ENCODE measurements at places on chromosomes 5 and 9.
A peak's percentile ranks its signal among the peaks of the same experiment; 100 is the strongest.

DNA sequence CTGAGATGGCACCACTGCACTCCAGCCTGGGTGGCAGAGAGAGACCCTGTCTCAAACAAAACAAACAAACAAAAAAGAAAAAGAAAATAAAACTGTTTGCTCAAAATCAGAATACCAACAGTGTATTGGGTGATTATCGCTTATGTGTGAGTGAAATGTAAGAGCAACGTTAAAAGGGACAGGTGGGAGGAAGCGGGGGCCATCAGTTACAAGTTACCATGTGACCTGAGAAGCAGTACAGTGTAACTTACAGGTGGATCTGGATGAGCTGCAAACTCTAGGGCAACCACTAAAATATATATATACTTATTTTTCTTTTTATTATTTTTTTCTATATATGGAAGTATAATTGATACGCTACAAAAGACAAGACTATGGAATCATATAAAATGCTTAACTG, 93.4 kb downstream of the KCNT1 start:
- DNase-seq = no peak

DNA sequence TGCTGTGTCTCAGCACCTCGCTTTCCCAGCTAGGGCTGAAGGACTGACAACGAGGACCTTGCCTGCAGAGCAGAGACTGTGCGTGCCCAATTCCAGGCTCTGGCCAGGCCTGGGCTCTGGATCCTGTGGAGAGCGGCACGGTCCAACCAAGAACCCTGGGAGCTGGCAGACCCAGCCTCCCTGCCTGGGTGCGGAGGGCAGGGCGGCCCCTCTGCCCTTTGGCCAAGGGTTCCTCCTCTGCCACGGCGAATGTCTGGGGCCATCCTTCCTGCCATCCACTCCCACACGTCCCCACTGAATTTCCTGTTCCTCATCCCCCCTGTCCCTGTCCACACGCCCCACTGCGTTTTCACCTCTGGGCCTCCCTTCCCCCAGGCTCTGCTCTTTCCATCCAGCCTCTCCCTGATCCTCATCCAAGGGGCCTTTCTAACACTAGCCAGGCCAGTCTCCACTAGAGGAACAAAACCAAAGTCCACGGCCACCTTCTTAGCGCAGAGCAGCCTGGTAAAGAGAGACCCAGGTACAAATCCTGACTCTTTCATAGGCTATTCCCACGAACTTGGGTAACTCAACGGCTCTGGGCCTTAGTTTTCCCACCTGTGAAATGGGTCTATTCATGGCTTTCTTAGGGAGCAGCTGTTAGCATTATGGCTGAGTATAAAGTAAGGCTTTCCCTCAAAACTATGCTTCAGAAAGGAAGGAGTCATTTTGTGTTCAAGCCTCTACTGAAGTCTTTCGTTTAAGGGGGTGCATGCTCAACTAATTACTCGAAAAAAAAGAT, 95.5 kb upstream of the PHYKPL start:
- no peak for DNase-seq

- DNase-seq = no peak
Measured at GRCh38 chr5:177132136-177133095, 1.2 kb upstream of the NSD1 start.

GRCh38 chr5:137712139-137712667, 23.7 kb downstream of the KLHL3 start:
- no peak for DNase-seq

DNA sequence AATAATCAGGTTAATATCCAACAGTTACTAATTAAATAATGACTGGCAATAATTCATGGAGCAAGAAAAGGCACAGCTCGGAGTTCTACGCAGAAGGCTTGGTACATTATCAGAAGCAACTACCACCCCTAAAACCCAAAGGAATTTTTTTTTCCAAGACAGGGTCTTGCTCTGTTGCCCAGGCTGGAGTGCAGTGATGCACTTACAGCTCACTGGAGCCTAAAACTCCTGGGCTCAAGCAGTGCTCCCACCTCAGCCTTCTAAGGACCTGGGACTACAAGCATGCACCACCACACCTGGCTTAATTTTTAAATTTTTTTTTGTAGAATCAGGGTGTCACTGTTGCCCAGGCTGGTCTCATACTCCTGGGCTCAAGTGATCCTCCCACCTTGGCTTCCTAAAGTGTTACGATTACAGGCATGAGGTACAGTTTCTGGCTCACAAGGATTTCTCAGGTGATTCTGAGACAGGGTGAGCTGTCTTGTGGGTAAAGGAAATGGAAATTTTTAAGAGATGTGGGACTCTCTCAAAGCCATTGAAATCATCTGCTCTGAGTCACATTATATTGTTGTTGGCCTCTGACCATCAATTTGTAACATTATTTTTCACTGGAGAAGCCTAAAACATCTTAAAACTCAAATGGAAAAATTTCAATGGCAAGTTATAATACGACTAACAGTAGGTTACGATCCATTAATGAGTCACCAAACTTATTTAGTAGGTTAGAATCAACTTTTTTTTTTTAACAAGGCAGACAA, 19.7 kb upstream of the HSDL2 start:
- no peak for DNase-seq

DNA sequence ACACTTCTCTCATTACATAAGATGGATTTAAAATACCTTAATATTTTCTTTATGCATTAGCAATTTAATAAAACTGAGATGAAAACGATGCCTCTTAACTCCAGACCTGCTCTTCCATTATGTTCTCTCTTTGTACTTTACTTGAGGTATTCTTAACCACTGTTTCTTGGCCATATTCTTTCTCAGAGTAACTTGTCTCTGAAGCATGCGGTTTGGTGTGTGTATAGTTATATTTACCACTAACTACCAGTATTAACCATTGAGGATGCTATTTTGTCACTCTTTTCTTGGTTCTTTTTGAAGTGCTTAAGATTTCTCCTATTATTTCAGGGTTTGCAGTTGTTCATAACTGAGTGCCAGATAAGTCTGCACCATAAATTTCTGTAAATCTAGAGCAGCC, 17.9 kb downstream of the TMEM167A start:
- DNase-seq = no peak

GRCh38 chr5:96870094-96871026, 5.9 kb upstream of the ERAP2 start:
- DNase-seq = no peak

- no peak for DNase-seq
Measured at GRCh38 chr5:75363111-75363510, 26.1 kb downstream of the HMGCR start.

- no peak for DNase-seq
Measured at GRCh38 chr9:130845901-130846481, 10.9 kb downstream of the ABL1 start.

DNA sequence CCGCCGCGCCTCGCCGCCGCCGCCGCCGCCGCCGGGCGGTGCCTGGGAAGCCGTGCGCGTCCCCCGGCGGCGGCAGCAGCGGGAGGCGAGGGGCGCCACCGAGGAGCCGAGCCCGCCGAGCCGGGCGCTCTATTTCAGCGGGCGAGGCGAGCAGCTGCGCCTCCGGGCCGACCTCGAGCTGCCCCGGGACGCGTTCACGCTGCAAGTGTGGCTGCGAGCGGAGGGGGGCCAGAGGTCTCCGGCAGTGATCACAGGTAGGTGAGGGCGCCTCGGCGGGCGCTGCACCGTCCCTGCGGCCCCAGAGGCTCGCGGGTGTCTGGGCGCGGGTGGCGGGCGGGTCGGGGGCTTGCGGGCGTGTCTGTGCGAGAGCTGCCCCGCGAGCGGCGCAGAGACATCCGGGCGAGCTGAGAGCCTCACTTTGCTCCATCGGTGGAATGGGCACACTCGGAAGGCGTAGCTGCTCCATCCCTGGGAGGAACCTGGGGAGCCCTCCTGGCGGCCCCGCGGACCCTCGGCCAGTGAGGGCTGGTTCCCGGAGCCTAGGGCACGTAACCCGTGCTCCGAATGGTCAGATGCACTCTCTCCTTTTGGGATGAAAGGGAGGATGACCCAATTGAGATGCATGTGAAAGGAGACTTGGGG, 864 bp downstream of the PAPPA start:
- DNase-seq = no peak

DNA sequence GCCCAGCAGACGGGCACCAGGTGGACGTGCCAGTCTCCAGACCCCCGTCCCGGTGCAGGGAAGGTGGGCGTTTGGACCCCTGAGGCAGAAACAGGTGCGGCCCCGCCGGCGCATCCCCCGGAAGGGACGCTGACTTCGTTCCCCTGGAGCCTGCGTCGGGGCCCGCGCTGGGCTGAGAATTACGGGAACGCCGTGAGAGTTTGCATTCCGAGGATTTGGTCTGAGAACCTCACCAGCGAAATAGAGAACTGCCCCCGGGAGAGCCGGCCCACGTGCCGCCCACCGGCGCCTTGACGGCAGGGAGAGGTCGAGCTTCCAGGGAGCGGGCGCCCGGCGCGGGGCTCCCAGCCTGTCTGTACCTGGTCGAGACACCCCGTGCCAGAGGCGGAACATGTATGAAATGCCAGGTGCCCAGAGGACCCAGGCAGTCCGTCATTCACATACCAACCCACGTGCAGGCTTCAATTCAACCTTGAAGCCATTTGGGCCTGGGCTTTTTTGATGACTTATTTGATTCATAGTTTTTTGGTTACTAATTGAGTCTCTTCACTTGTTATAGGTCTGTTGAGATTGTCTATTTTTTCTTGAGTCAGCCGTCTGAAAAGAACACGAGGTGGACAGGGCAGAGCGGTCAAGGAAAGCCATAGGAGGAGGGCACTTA, 877 bp upstream of the CAMSAP1 start:
- no peak for DNase-seq

- no peak for DNase-seq
Measured at GRCh38 chr5:168312606-168313295, 21.3 kb downstream of the WWC1 start.

DNA sequence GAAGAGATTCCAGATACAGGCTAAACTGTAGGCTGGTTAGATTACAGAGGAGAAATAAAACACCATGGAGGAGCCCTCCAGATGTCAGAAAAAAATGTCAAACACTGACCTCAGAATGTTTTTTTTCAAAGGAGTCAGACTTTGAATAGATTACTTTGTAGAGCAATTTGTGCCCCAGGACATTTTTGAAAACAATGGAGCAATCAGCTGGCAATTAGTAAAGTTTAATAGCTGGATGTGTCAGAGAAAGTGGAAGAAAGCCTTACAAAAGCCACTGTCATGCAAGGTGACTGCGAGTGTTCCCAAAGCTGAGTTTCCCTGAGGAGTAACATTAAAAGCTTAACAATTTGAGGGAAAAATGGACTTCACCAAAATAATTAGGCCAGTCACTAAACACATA, 417.8 kb upstream of the CTNND2 start:
- DNase-seq = no peak

DNA sequence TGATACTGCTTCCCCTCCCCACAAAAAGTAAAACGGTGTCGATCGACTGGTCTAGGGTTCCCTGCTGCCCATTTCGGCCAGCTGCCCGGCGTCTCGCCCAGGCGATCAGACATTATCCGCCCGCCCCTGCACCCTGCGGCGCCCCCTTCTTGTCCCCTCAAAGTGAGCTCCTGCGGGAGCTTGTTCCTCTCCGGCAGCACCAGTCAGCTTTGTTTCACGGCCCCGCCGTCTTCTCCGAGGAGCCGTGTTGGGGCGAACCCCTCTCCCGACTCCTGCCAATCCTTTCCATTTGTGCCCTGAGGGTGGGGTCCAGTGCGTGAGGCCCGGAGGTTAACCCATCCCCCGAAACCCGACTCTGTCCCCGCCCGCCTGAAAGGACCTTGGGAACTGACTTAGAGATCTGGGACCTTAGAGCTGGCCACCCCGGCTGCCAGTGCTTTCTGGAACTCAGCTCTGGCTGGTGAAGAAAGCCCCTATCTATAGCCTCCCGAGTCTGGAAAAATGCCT, 518 bp downstream of the UBE2B start:
- DNase-seq = peak; percentile 66

DNA sequence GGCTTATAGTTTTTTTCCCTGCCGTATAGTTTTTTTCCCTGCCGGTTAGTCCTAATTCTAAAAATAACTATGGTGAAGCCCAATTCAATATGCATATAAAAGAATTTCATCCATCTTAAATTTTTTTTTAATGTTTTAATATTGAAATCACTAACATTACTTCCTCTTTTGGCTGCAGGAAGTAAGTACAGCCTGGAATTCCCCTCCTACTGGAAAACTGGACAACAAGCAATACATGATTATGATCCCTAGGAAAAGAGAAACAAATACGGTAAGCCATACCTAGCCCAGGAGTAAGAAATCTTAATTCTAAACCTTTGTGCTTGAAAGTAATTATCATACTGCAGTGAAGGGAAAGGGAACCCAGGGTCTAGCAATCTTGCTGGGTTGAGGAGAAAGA, 119.0 kb downstream of the NR3C1 start:
- DNase-seq = no peak

DNA sequence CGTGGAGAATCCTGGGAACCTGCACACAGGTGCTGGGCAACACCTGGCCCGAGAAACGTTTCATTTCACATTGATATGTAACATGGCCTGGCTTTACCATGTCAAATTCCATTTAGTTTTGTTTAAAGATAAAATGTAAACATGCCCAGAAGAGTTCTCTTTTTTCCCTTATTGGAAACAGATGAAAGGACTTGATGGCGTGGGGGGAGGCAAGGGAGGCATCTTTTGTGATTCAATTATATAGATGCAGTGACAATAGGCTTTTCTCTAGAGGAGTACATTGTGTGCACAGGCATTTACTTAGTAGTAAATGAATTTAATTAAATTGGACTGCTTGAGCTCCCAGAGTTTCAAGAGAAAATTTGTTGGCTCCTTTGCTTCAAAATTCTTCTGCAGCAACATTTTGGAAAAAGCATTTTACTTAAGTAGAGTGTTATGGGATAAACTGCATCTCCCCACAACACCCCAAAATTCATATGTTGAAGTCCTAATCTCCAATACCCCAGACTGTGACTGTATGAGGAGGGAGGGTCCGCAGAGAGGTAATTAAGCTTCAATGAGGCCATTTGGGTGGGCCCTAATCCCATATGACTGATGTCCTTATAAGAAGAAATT, 254.3 kb upstream of the NFIL3 start:
- DNase-seq = no peak

GRCh38 chr9:14315875-14316601, 2.1 kb upstream of the NFIB start:
- DNase-seq = no peak

- DNase-seq = no peak
Measured at GRCh38 chr5:36066540-36067210, at the start of gene UGT3A2. TSS of gene UGT3A2 (minus strand) at chr5:36066882. CDS start at chr5:36066789, 93 bp downstream.

GRCh38 chr9:134502809-134503211, 138.8 kb upstream of the COL5A1 start:
- no peak for DNase-seq

DNA sequence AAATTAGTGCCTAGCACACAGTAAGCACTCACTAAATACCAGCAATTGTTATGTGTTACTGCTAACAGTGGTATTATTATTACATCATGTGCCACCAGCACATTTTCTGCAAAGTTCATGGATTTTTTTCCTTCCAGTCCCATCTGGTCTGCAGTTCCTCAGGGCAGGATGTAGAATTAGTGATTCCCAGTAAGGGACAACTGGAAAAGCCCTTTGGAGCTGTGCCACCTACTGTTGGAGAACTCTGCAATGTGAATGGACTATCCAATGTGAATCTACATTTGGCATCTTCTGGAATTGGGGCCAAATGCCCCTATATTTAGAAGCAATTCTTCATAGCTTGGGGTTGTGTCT, 154.0 kb downstream of the CDH6 start:
- DNase-seq = no peak

- DNase-seq = no peak
Measured at GRCh38 chr5:136058039-136058971, 29.5 kb downstream of the TGFBI start.

All from activated T-cell treated with anti-CD3 and anti-CD28 coated beads, Interleukin-2, amount 50 U/mL, for 48 hours (primary cell).